ENCODE measurements at places on chromosomes 16 and 17. TPM values are rescaled to one million over a fixed set of nuclear protein-coding genes. Genes with fewer than 3 reads are reported as not detected.

Gene KRTAP4-3
- total RNA-seq = not detected

Gene CMTM1
- 1.7 TPM for total RNA-seq

Gene INCA1
- 0.39 TPM for total RNA-seq

Gene CACNG3
- total RNA-seq = not detected

Gene TEX19
- not detected for total RNA-seq

Gene TP53TG3F
- not detected for total RNA-seq

Gene HOXB6
- 48.2 TPM for total RNA-seq

Gene SYT17
- 5.8 TPM for total RNA-seq

Gene FGF11
- total RNA-seq = 0.44 TPM

Gene BCL6B
- 180 TPM for total RNA-seq

Gene CHRNE
- 0.76 TPM for total RNA-seq

Gene RGS11
- 3.9 TPM for total RNA-seq

Gene APOBR
- total RNA-seq = not detected

Gene ZG16B
- total RNA-seq = 0.99 TPM

Gene OR1A1
- total RNA-seq = not detected

Gene DOC2A
- 0.06 TPM for total RNA-seq

Gene SLC16A3
- total RNA-seq = 170 TPM

Gene HBA2
- not detected for total RNA-seq

Gene TBC1D3E
- not detected for total RNA-seq

Gene CNGB1
- total RNA-seq = not detected

Gene CDYL2
- total RNA-seq = 39.7 TPM

Gene ZNF287
- 3.2 TPM for total RNA-seq

Gene OR4D1
- total RNA-seq = not detected

Gene TPSG1
- total RNA-seq = not detected

Gene RHBDF1
- 46.6 TPM for total RNA-seq

Gene C1QBP
- total RNA-seq = 166 TPM

Gene MT1G
- not detected for total RNA-seq

Gene MYH2
- total RNA-seq = not detected

Data from glomerular endothelial cell (primary cell).